ENCODE measurements at places on chromosomes 7 and 10. TPM values are rescaled to one million over a fixed set of nuclear protein-coding genes. Genes with fewer than 3 reads are reported as not detected.

The PAX2 gene
- total RNA-seq, result not detected

The DIP2C gene
- total RNA-seq, result 20.0 TPM

The ARMC3 gene
- 32.8 TPM for total RNA-seq

The ANKRD2 gene
- total RNA-seq, result not detected

The CAMK2B gene
- total RNA-seq, result 0.40 TPM

The PDGFA gene
- total RNA-seq, result 40.6 TPM

The WNT8B gene
- 0.15 TPM for total RNA-seq

The AMPH gene
- total RNA-seq, result 2.1 TPM

The CRYGN gene
- 0.34 TPM for total RNA-seq

The MRPS16 gene
- total RNA-seq, result 32.7 TPM

The CALU gene
- total RNA-seq, result 99.7 TPM

The PIK3AP1 gene
- 24.0 TPM for total RNA-seq

The CYP26C1 gene
- 0.77 TPM for total RNA-seq

The FAM131B gene
- total RNA-seq, result 1.1 TPM

The ASZ1 gene
- 0.40 TPM for total RNA-seq

The CPA1 gene
- total RNA-seq, result 0.80 TPM

The UCN3 gene
- total RNA-seq, result 0.77 TPM

The MKX gene
- total RNA-seq, result 2.0 TPM

The INMT gene
- 157 TPM for total RNA-seq

The KCP gene
- total RNA-seq, result 3.9 TPM

The C10orf53 gene
- total RNA-seq, result 0.09 TPM

The OPN1SW gene
- not detected for total RNA-seq

The ACSM6 gene
- not detected for total RNA-seq

The TUBAL3 gene
- 0.12 TPM for total RNA-seq

The PARG gene
- 55.7 TPM for total RNA-seq

The MTG1 gene
- 36.4 TPM for total RNA-seq

The NOS3 gene
- 11.9 TPM for total RNA-seq

The DYDC2 gene
- total RNA-seq, result 8.6 TPM

The MMRN2 gene
- total RNA-seq, result 42.3 TPM

All from lung (tissue), 17 donors.